ENCODE measurements at places on chromosomes 6 and 20.

GRCh38 chr20:4916971-4917881 is 84.1 kb downstream of the SLC23A2 start:
- no peak for DNase-seq

DNA sequence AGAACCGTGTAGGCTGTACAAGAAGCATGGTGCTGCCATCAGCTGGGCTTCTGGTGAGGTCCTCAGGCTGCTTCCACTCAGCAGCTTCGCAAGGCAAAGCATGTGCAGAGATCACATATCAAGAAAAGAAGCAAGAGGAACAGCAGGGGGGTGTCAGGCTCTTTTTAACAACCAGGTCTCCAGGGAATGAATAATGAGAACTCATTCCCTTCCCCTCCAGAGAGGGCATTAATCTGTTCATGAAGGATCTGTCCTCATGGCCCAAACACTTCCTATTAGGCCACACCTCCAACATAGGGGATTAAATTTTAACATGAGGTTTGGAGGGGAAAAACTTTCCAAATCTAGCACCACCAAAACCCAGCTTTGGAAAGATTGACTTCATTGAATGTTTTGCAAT is 20.0 kb downstream of the GINM1 start:
- no peak for DNase-seq

- no peak for DNase-seq
Observed at GRCh38 chr20:58494923-58495622, 20.1 kb downstream of the APCDD1L start.

GRCh38 chr6:3727036-3727435 is 24.5 kb downstream of the PXDC1 start:
- DNase-seq = no peak

DNA sequence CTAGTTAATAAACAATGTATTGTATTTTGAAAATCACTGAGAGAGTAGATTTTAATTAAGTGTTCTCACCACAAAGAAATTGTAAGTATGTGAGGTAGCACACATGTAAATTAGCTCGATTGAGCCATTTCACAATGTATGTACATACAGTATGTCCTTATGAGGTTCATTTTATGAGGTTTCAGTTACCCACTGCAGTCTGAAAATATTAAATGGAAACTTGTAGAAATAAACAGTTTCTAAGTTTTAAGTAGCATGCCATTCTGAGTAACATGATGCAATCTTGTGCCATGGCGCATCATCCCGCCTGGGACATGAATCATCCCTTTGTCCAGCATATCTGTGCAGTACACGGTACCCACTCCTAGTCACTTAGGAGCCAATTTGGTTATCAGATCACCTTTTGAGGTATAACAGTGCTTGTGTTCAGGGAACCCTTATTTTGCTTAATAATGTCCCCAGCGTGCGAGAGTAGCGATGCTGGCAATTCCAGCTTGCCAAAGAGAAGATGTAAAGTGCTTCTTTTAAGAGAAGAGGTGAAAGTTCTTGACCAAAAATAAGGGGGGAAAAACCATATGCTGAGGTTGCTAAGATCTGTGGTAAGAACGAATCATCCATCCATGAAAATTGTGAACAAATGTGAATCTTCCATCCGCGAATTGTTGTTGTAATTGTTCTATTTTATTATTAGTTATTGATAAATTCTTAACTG is 64.7 kb downstream of the KCNS1 start:
- no peak for DNase-seq

GRCh38 chr6:34608321-34609091 is 52.4 kb upstream of the SPDEF start:
- DNase-seq = no peak

GRCh38 chr20:50333812-50334211 is 143.2 kb downstream of the CEBPB start:
- DNase-seq = no peak

GRCh38 chr6:88865275-88865674 is 98.1 kb downstream of the RNGTT start:
- DNase-seq = no peak

GRCh38 chr6:128118401-128118800 is 217.5 kb upstream of the THEMIS start:
- no peak for DNase-seq

GRCh38 chr6:127550403-127550802 is 26.6 kb upstream of the C6orf58 start:
- no peak for DNase-seq

- DNase-seq = no peak
Observed at GRCh38 chr20:18272451-18272850, 15.9 kb upstream of the ZNF133 start.

DNA sequence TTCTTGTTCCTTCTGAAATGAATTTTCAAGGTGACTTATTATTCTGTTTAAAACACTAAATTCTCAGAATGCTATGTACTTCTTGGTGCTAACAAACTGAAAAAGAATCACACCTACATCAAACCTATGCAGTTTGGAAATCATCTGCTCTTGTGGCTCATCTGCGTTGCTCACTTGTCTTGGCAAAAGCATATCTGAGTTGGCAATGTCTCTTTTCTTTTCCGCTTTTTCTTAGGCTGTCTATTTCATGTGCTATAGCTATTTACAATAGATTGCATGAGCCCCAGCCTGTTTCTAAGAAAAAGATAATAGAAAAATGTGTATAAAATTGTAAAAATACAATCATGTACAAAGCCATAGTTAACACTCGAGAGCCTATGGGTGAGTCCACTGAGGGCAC is 348.9 kb upstream of the AGPAT4 start:
- DNase-seq = no peak

GRCh38 chr20:46332373-46333160 is 24.3 kb upstream of the CDH22 start:
- DNase-seq = no peak

DNA sequence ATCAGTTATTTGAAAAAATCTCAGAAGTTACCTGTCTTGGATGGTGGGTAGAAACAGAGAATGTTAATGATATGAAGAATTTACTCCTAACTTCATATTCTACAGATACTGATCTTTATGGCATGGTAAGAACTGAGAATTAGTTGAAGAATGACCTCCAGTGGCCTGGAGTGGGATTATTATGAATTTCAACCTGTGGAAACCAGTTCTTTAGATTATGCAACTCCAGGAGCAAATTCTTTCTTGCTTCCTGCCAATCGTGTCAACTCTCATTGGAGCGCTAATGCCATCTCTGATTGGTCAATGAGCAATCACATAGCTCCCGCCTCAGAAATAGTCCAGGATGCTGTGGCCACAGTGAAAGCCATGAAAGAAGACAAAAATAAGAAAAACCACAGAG is 40.6 kb downstream of the LYRM2 start:
- DNase-seq = no peak

DNA sequence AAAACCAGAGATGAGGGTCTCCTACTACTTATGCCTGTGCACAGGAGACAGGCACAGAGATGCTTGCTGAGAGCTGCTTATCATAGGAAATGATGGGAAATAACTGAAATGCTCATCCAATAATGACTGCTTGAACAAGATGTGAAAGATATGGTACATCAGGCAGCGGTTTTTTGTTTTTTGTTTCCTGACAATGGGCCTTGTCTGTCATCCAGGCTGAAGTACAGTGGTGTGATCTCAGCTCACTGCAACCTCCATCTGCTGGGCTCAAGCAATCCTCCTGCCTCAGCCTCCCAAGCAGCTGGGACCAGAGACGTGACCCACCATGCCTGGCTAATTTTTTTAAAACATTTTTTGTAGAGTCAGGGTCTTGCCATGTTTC is 1.2 kb upstream of the RIPOR3 start:
- no peak for DNase-seq

GRCh38 chr6:43702534-43703440 is 15.2 kb upstream of the MRPS18A start:
- no peak for DNase-seq

DNA sequence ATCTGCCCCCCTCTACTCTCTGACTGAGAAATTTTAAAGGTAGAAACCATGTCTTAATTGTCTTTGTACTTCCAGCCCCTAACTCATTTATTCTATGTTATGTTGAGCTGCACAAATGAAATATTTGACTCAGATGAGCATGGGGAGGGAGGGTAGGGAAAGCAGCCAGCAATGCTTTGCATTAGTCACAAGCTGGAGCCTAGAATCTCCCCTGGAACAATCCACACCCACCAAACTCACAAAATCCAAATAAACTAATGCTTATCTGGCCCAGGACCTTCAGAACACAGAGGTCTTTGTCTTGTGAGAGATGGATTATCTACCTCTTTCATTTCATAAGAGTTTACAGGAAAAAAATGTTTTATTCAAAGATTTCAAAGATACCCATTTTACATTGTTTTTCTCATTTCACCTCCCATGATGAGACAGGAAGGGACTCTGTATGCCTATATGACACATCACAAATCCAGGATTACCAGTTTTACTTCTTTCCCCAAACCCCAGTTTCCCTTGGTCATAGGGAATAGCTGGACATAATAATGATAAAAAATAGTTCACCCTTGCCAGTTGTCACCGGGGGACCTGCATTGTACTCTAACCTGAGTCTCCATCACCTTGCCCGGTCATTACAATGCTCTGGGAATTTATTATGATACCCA is 466.9 kb downstream of the KIF16B start:
- no peak for DNase-seq

- DNase-seq = no peak
Observed at GRCh38 chr6:121557146-121557940, 121.9 kb downstream of the GJA1 start.

DNA sequence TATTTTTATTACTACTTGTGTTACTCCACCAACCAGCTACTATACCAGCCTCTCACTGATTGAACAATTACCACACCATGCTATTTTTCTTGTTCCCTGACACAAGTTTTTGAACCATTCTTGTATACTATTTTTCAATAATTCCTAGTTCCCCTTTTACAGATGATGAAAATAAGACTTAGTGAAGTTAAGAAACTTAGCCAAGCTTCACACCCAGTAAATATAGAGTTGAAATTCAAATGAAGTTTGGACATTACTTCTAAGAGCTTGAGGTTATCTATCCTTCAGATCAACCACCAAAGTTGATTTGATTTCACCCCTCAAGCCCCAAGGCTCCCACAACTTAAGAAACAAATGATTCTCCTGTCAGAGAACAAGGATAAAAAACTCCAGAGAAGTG is 13.1 kb upstream of the BCAS1 start:
- no peak for DNase-seq

- no peak for DNase-seq
Observed at GRCh38 chr6:14626556-14626955, 509.0 kb downstream of the CD83 start.

GRCh38 chr20:16844406-16844805 is 96.2 kb downstream of the OTOR start:
- no peak for DNase-seq

DNA sequence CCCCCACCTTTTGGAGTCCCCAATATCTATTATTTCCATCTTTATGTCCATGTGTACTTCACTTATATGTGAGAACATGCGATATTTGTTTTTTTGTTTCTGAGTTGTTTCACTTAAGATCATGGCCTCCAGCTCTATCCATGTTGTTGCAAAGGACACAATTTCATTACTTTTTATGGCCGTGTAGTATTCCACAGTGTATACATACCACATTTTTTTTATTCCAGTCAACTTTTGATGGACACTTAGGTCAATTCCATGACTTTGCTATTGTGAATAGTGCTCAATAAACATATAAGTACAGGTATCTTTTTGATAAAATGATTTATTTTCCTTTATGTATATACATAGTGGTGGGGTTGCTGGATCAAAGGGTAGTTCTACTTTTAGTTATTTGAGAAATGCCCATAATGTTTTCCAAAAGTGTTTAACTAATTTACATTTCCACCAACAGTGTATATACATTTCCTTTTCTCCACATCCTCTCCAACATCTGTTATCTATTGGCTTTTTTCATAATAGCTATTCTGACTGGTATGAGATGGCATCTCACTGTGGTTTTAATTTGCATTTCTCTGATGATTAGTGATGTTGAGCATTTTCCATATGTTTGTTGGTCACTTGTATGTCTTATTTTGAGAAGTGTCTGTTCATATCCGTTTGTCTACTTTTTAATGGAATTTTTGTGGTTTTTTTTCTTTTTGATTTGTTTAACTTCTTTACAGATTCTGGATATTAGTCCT is 34.0 kb upstream of the COL10A1 start:
- no peak for DNase-seq
